ENCODE measurements at places on chromosomes 1 and 21.
A peak's percentile ranks its signal among the peaks of the same experiment; 100 is the strongest.

DNA sequence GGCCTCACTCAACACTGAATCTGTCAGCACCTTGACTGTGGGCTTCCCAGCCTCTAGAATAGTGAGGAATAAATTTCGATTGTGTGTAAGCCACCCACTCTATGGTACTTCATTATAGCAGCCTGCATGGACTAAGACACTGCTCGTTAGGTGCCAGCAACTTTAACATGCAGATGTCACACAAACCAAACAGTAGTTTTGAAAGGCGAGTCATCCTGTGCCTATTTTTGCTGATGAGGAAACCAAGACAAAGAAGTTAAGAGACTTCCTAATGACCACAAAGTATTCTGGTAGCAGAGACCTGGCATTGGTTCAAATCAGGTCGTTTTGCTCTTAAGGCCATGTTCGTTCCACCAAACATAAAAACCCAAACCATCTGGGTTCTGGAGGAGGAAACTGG is 42.9 kb downstream of the BATF3 start:
- no peak for DNase-seq

DNA sequence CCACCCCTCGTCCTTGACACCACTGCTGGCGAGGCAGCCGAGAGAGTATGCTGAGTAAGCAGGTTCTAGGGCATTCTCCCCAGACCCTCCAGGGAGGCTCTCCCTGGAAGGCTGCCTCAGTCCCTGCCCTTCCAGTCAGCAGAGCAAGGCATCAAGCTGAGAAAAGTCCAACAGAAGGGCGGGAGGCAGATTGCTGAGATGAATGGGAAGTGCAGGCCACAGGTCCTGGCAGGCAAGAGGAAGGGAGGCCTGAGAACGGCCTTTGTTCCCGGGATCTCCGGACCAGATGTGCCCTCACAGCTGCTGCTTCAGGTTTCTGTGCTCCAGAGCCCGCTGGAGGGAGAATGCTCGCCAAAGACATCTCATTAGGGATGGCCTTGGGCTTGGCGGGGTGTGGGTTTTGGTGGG is 270.0 kb upstream of the VAMP3 start:
- DNase-seq = no peak

DNA sequence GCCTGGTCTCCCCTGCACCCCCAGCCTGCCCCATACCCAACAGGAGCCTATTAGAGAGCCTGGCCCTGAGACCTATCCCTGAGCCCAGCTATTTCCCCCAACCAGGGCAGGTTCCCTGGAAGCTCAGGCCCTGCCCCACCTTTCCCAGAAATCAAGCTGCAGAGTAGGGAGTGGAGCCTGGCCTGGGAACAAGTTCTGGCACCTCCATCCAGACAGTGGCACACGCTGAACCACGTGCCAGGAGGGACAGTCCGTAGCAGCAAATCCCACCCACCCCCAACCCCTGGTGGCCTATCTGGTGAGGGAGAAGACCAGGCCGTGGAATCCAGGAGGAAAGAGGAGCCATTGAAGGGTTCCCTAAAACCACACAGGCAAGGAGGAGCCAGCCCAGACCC is 22.6 kb downstream of the TNNT2 start:
- DNase-seq = no peak

DNA sequence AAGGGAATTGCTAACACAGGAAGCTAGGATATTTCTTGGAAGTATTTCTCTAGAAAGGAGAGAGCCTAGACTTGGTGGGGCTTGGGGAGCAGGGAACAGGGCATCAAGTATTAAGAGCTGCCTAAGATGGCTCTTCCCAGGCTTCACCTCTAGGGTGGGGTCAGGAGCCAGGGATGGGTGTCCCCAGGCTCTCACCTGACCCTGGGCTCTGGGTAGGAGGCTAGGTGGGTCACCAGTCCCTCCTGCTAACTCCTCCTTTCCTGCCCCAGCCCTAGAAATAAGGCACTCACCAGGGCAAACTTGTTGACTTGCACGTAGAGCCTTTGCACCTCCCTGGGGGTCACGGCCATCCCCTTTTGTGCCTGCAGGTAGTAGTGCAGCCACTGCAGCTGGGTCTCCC is 15.0 kb downstream of the ETNK2 start:
- DNase-seq = no peak

GRCh38 chr1:17108786-17109185 is 10.5 kb downstream of the PADI2 start:
- no peak for DNase-seq

- DNase-seq = no peak
Observed at GRCh38 chr1:39016604-39017171, 9.5 kb upstream of the NDUFS5 start.

DNA sequence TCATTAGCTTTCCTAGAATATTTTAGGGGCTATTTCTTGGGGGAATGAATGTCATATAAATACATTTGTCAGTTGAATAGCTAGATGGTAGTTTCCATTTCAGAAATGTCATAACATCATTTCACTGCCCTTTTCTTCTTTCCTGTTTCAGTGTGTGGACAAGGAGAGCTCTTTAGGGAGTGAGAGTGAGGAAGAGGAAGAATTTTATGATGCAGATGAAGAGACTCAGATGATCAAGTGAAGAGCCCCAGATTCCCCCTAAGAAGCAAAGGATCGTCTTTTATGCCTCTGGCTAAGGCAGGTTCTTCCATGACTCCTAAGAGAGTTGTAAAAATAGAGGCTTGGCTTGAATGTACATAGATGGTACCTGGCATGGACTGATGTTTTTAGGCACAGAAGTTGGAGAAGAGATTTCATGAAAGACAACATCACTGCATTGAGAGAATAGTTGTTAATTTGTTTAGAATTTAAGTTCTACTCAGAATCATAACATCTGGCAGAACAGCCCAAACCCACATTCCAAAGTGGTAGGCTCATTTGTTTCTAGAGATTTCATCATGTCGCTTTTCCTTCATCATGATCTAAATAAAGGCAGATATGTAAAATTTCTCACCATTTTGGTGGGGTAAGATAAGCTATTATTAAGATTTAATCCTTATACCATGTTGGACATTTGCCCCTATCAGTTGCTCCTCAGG is 44.2 kb upstream of the MAB21L3 start:
- DNase-seq = no peak

DNA sequence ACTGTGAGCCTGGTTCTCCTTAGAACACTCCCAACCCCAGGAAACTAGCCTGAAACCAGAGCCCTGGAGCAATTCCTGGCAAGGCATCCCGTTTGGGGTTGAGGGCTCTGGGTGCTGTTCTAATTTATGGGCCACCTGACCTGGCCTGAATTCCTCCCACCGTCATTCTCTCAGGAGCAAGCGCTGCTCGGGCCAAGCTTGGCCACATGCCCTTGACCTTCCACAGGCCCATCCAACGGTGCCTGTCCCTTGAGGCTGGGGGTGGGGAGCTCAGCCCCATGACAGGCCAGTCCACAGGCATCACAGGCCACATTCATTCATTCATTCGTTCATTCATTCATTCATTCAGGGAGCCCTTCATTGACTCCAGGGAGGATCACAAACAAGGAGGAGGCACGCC is 5.3 kb downstream of the PADI2 start:
- DNase-seq = no peak

- DNase-seq = no peak
Observed at GRCh38 chr1:11629184-11630016, 24.8 kb downstream of the FBXO2 start.

- no peak for DNase-seq
Observed at GRCh38 chr1:93448983-93449804, 1.3 kb downstream of the FNBP1L start.

GRCh38 chr1:156797212-156797871 is 19.3 kb downstream of the SH2D2A start:
- DNase-seq = no peak

GRCh38 chr1:116377541-116378529 is 4.8 kb downstream of the ATP1A1 start:
- DNase-seq = no peak

GRCh38 chr1:64482720-64483119 is 12.8 kb downstream of the CACHD1 start:
- DNase-seq = no peak

- peak; percentile 89 for DNase-seq
Observed at GRCh38 chr1:205523891-205524793, 19.7 kb downstream of the CDK18 start.

GRCh38 chr1:220135755-220136154 is 41.8 kb downstream of the IARS2 start:
- DNase-seq = no peak

GRCh38 chr1:173603056-173603591 is at the start of gene SLC9C2:
SLC9C2 (minus strand) TSS chr1:173603072; CDS start chr1:173601776, 1,296 bp downstream.
- no peak for DNase-seq

DNA sequence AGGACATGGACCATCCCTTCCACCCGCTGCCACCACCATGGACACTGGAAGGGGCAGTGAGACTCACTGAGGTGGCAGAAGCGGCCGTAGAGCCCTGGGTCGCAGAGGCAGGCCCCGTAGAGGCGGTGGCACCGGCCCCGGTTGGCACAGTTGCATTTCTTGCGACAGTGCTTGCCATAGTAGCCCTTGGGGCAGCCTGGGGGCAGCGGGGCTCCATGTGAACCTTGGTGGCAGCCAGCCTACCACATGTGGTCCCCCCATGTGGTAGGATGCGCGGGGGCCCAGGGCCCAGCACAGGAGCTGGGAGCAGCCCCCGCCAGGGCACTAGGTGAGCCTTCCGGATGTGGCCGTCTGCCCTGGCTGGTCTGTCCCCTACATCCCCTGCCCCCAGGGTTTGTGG is 51.6 kb downstream of the ARHGEF16 start:
- DNase-seq = no peak

GRCh38 chr1:18132711-18133541 is 25.3 kb downstream of the IGSF21 start:
- no peak for DNase-seq

GRCh38 chr1:230220478-230220877 is 153.4 kb downstream of the GALNT2 start:
- DNase-seq = peak; percentile 62

DNA sequence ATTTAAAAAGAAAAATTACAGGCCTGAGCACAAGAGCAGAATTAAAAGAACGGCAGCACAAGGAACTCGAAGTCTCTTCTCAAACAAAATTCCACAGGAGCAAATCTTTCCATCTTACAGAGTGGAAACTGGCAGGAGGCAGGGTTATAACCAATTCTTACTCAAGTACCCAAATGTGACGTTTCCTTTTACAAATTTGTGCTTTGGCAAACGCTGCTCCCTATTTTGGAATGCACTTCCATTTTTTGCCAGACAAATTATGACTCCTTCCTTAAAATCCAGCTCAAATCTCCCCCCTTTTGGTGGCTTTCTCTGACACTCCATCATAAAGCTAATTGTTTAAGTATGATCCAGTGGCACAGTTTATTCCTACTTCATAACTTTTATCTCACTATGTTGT is 7.8 kb downstream of the ERI3 start:
- no peak for DNase-seq

DNA sequence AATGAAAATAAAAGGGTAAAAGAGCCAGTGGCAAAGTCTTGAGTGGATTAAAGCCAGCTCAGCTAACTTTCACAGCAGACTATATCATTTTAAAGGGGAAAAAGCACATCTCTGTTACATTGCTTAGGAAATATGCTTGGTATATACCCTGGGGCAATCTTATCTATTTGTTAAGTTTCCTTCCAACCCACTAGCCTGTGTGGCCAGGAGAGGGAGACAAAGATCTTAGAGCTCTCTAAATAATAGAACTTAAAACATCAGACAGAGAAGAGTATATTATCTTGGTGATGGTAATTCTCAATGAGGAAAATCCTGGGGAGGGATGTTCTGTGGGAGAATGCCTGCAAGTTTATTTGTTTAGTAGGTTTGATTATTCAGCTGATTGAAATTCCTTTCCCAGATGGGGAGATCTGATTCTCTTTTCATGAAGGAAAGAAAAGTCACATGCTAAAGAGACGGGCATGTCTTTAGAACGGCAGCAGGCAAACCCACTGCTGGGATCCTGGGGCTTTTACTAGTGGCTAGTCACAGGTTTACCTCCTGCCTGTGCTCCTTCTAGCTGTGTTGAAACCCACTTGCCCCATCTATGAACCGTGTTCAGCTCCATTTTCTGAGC is 3.6 kb downstream of the KCNE2 start:
- peak; percentile 85 for DNase-seq

- DNase-seq = no peak
Observed at GRCh38 chr1:46673749-46674182, 2.1 kb downstream of the TEX38 start.

DNA sequence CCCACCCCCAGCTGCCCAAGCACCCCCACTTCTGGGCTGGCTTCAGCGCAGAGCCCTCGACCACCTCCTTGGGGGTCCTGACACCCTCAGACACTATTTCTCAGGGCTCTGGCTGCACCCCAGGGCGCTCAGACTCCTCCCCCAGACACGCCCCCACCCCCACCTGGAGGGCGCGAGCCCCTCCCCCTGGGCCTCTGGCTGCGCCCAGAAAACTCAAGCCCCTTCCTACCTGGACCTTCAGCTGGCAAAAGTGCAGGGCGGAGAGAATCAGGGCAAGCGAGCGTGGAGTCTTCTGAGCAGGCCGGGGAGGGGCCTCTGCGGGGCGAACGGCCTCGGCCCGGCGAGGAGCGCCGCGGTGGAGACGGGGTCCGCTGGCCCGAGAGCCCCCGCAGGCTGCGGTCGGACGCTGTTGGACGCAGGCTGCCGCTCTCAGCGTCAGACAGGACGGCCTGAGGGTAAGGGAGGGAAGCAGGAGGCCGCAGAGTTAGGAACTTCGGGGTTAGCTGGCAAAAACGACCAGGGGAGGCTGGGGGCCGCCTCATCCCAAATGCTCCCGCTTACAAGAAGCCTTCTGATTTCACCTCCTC is 17.4 kb upstream of the NBPF1 start:
- DNase-seq = peak; percentile 94

GRCh38 chr1:160639652-160640051 is 7.2 kb downstream of the SLAMF1 start:
- no peak for DNase-seq

DNA sequence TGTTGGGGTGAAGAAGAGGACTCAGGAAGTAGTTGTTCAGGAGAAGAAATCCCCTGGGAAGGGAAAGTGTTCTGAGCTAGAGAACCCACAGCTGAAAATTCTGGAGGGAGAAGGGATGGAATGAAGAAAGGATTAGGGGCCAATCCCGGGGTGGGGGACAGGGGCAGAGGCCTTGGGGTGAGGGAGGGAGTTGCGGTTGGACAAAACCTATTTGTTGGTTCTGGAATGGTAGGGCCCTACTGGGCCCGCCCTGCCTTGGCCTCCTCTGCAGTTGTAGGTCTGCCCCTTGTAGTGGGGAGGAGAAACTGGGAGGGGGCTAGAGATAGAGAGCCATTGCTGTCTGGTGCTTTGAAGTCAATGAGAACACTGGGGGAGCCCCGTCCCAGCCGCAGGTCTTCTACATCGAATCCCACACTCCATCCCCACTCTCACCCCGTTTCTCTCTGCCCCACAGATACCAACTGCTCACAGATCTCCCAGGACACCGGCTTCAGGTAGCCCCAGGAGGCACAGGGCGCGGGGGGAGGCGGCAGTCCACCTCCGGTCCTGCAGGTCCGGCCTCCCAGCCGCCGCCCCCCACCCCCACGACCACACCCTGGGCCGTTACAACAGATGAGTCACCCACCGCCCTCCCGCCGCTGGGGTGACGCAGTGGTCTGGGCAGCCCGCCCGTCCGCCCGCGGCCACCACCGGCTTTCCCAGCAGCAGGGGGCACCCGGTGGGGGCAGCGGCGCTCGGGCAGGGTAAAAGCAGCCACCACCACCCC is 1.1 kb downstream of the TAGLN2 start:
- DNase-seq = peak; percentile 97

GRCh38 chr1:200739702-200740570 is 1.2 kb downstream of the CAMSAP2 start:
- DNase-seq = no peak

GRCh38 chr1:29249170-29249691 is 12.9 kb downstream of the PTPRU start:
- no peak for DNase-seq
